ENCODE measurements at places on chromosomes 16 and 17. TPM values are rescaled to one million over a fixed set of nuclear protein-coding genes. Genes with fewer than 3 reads are reported as not detected.

PDIA2 gene
- polyA plus RNA-seq, result 3,084 TPM

NTN1 gene
- polyA plus RNA-seq, result 2.2 TPM

TAF15 gene
- polyA plus RNA-seq, result 73.5 TPM

KRTAP16-1 gene
- not detected for polyA plus RNA-seq

LRRC75A gene
- polyA plus RNA-seq, result 4.0 TPM

TBC1D3C gene
- 0.05 TPM for polyA plus RNA-seq

NPIPA8 gene
- polyA plus RNA-seq, result 12.3 TPM

ABCA10 gene
- polyA plus RNA-seq, result 18.5 TPM

CCDC144A gene
- 0.70 TPM for polyA plus RNA-seq

TBC1D28 gene
- polyA plus RNA-seq, result not detected

TBC1D3H gene
- not detected for polyA plus RNA-seq

PRDM7 gene
- not detected for polyA plus RNA-seq

HS3ST3A1 gene
- not detected for polyA plus RNA-seq

FADS6 gene
- polyA plus RNA-seq, result not detected

RABEP1 gene
- 12.5 TPM for polyA plus RNA-seq

ZSCAN10 gene
- not detected for polyA plus RNA-seq

GCGR gene
- 7.3 TPM for polyA plus RNA-seq

SRSF1 gene
- polyA plus RNA-seq, result 39.8 TPM

ATP6V0D1 gene
- polyA plus RNA-seq, result 54.0 TPM

SULT1A4 gene
- 9.8 TPM for polyA plus RNA-seq

MFAP4 gene
- polyA plus RNA-seq, result 13.0 TPM

CNTNAP1 gene
- polyA plus RNA-seq, result 20.0 TPM

RHBDL1 gene
- polyA plus RNA-seq, result 2.3 TPM

KRTAP4-1 gene
- polyA plus RNA-seq, result not detected

TEKT5 gene
- polyA plus RNA-seq, result 0.26 TPM

BICDL2 gene
- polyA plus RNA-seq, result 325 TPM

OR1F1 gene
- polyA plus RNA-seq, result not detected

LLGL1 gene
- 6.3 TPM for polyA plus RNA-seq

CCDC40 gene
- 3.5 TPM for polyA plus RNA-seq

KRT33A gene
- not detected for polyA plus RNA-seq

WNK4 gene
- polyA plus RNA-seq, result 4.7 TPM

GFAP gene
- polyA plus RNA-seq, result 1.1 TPM

TEX14 gene
- 0.59 TPM for polyA plus RNA-seq

RHBDF2 gene
- 41.8 TPM for polyA plus RNA-seq

BMERB1 gene
- 20.9 TPM for polyA plus RNA-seq

CD79B gene
- polyA plus RNA-seq, result 1.1 TPM

AIPL1 gene
- polyA plus RNA-seq, result not detected

TVP23A gene
- 0.34 TPM for polyA plus RNA-seq

TLCD3A gene
- 3.2 TPM for polyA plus RNA-seq

XAF1 gene
- 12.8 TPM for polyA plus RNA-seq

NLRC3 gene
- polyA plus RNA-seq, result 0.40 TPM

TK1 gene
- 2.2 TPM for polyA plus RNA-seq

HOXB9 gene
- not detected for polyA plus RNA-seq

ACSM5 gene
- polyA plus RNA-seq, result 1.3 TPM

TAT gene
- 0.14 TPM for polyA plus RNA-seq

ENPP7 gene
- 0.15 TPM for polyA plus RNA-seq
